ENCODE measurements at places on chromosomes 16 and 17.

DNA sequence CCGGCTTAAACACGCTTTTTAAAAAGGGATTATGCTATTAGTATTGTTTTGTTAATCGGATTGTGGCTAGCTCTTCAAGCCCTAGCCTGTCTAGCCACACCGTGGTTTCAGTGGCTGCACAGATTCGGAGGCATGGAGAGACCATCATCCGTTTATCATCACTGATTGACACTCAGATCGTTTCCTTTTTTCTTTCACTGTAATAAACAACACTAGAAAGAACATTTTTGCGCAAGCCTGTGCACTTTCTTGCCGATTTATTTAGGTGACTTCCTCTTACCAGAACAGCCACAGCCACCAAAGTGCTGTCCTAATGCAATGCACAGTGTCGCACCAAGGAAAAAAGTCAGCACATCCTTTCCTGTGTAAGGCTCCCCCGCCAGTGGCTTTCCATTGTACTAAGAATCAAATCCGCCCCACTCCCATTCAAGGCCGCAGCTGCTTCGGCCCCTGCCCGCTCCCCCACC lies 78.2 kb downstream of the CRISPLD2 start:
- DNase-seq, result no peak

- DNase-seq, result no peak
Measured at GRCh38 chr16:79090966-79091365, 509.6 kb downstream of the MAF start.

GRCh38 chr17:43636426-43636825 lies 25.3 kb downstream of the MEOX1 start:
- DNase-seq, result no peak

DNA sequence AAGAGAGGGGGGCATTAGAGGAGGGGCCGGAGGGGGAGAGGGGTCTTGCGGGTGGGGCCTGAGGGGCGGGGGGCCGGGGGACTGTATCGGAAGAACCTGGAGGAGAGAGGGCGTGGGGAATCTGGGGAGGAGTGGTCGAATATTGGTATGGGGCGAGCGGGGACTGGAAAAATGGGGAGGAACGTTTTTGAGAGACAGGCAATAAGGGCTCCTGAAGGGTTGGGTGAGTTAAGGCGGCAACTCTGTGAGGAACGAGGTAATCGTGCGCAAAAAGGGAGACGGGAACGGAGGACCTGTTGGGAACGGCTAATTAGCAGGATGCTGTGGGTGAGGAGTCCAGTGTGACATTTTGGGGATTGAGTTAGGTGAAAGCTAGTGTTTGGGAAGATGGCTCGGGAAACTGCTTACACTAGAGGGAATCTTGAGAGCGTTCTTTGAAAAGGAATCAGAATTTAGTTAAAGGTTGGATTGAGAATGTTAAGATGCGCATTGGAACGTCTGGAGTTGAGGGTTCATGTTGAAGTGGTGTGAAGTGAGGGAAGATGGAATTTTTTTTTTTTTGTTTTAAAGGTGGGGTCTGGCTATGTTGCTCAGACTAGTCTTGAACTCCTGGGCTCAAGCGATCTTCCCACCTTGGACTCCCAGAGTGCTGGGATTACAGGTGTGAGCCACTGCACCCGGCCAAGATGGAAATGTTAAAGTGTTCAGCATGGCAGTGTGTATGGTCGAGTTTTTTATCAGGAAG lies 662 bp downstream of the WIPF2 start:
- DNase-seq, result no peak

DNA sequence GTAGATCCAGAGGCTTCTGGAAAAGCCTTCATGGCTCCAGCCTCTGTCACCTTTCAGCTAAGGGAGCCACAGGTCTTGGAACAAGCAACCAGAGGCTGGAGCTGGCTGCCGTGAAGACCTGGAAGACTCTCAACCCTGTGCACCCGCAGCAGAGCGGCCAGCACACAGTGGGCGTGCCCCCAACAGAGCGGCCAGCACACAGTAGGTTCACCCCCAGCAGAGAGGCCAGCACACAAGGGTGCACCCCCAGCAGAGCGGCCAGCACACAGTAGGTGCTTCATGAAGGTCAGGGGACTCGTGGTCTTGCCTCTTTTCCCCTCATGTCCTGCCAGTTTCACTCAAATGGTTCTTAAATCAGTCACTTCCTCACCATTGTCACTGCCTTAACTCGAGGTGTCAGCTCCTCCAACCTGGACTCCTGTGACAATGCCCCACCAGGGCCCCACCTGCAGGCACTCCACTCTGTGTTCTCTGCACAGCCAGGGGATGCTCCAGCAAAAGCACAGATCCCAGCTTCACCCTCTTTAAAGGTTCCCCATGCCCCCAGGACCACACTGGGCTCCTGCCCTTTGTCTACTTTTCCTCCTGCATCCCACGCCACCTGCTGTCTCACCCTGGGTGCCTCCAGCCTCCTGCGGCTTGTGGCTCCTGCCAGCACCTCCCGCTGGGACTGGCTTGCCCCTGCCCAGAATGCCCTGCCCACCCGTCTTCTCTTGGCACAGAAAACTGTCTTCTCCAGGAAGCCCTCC lies 42.4 kb upstream of the DOC2B start:
- DNase-seq, result no peak

DNA sequence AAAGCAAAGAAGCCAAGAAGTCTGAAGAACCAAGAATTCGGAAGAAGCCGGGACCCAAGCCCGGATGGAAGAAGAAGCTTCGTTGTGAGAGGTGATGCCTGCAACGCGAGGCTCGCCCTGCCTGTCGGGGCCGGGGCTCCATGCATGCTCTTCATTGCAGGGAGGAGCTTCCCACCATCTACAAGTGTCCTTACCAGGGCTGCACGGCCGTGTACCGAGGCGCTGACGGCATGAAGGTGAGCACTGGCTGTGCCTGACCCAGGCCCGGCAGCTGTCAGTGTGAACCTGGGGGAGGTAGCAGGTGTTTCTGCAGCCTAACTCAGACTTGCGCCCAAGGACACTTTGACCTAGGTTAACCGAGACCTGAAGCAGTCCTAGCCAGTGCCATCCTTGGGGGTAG lies 12.0 kb downstream of the ZNF276 start:
- no peak for DNase-seq

DNA sequence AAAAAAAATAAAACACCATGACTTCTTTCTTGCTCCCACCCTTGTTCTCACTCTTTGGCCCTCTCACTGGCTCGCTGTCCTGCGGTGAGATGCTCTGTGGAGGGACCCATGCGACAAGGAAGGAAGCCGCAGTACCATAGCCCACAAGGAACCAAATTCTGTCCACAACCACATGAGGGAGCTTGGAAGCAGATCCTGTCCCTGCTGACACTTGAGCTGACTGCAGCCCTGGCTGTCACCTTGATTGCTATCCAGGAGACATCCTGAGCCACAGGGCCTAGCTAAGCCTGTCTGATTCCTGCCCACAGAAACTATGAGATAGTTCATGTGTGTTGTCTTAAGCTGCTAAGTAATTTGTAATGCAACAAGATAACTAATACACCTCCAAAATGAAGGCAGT lies 4.8 kb upstream of the MT2A start:
- DNase-seq, result no peak

- no peak for DNase-seq
Measured at GRCh38 chr16:10741844-10742243, 1.8 kb upstream of the NUBP1 start.

GRCh38 chr17:8118769-8119580 lies 661 bp upstream of the ALOXE3 start:
- no peak for DNase-seq
